ENCODE measurements at places on chromosomes 4 and X.

DNA sequence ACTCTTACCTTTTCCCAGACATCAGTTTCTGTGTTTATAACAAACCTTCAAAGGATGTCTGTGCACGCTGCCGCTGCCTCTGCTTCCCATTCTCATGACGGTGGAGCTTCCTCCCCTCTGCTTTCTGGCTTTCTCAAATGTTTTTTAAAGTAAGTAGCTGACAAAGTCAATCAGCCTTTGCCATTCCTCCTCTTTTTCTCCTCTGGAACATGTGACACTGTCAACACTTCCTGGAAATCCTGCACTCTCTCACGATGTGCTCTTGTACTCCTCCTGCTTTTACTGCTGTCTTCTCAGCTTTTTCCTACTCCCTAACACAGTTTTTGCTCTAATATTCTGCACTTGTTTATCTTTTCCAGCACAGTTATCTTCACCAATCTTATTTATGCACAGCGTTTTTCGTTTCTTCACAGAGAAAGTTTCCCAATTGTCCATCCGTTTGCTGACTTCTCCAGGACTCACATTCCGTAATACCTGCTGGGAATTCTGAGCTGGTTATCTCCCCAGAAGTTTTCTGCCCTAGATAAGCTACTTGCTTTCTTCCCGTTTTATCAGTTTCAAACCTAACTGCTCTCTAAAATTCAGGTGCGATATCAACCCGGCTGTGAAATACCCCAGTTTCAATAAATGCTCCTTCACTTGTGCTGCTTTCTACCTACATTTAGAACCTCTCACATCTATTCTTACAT is 465.6 kb upstream of the AGA start:
- no peak for DNase-seq

DNA sequence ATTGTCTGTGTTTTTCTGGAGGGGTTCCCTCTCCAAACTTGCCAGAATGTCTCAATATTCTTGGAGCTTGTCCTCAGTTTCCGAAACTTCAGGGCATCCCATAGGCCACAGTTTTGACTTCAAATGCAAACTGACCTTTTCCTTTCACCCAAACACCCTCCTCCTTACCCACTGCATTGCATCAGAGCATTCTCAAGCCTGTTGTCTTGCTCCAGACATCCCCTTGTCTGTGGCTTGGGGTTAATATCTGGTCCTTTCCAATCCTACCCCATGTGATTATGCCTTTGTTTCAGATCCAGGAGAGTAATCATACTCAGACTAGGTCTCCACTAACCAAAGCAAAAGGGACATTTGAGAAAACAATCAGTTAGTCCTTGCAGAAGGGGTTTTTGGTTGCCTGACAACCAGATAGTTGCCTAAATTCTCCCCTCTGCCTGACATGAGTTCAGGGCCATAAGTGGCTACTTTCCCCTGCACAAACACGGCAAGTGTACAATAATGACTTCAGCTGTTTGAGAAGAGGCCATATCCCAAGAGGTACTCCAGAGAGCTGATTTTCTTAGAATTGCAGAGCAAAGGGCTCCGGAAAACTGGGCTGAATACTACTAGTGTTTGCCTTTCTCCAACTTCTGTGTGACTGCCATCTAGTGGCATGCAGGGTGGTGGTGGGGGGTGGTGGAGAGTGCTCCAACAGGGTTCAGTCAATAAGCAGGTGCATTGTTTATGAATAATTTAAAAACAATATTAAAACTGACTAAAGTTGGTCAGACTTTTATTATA is 130.2 kb downstream of the CHRDL1 start:
- no peak for DNase-seq

GRCh38 chr4:155532373-155533085 is 134.1 kb upstream of the GUCY1A1 start:
- DNase-seq, result no peak

DNA sequence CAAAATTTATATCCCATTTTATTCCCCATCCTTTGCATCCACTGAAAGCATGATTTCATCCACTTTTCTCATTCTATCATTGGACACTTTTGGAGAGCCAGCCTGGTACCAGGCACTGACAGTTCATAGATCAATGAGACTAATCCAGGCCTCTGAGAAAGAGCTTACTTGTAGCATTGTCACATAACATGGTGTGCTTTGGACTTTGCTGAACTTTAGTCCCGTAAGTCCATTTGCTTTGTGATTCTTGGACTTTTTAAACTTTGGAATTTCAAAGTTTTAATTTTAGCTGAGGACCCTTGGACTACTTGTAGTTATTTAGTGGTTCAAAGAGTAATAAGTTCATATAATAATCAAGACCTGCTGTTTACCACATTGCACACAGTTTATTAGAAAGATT is 11.5 kb downstream of the LIAS start:
- DNase-seq, result no peak

DNA sequence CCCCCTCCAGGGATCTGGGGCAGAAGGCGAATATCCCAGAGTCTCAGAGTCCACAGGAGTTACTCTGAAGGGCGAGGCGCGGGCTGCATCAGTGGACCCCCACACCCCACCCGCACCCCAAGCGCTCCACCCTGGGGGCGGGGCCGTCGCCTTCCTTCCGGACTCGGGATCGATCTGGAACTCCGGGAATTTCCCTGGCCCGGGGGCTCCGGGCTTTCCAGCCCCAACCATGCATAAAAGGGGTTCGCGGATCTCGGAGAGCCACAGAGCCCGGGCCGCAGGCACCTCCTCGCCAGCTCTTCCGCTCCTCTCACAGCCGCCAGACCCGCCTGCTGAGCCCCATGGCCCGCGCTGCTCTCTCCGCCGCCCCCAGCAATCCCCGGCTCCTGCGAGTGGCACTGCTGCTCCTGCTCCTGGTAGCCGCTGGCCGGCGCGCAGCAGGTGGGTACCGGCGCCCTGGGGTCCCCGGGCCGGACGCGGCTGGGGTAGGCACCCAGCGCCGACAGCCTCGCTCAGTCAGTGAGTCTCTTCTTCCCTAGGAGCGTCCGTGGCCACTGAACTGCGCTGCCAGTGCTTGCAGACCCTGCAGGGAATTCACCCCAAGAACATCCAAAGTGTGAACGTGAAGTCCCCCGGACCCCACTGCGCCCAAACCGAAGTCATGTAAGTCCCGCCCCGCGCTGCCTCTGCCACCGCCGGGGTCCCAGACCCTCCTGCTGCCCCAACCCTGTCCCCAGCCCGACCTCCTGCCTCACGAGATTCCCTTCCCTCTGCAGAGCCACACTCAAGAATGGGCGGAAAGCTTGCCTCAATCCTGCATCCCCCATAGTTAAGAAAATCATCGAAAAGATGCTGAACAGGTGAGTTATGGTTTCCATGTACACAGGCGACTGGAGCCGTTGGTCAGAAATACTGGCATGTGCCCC is at the start of gene CXCL1:
TSS of gene CXCL1 (plus strand) at position 264 of the 926 bp plus-strand sequence. CDS start at position 342, 78 bp downstream.
- no peak for DNase-seq

- no peak for DNase-seq
Measured at GRCh38 chrX:38675856-38676255, 114.5 kb downstream of the TSPAN7 start.

Measured in esophagus muscularis mucosa (tissue), 4 donors.